Esophagus squamous epithelium (tissue), 5 donors: ENCODE measurements at places on chromosomes 16 and 17. TPM values are rescaled to one million over a fixed set of nuclear protein-coding genes. Genes with fewer than 3 reads are reported as not detected.

The KCNH4 gene
- total RNA-seq, result under 0.01 TPM

The CFAP52 gene
- not detected for total RNA-seq

DNA sequence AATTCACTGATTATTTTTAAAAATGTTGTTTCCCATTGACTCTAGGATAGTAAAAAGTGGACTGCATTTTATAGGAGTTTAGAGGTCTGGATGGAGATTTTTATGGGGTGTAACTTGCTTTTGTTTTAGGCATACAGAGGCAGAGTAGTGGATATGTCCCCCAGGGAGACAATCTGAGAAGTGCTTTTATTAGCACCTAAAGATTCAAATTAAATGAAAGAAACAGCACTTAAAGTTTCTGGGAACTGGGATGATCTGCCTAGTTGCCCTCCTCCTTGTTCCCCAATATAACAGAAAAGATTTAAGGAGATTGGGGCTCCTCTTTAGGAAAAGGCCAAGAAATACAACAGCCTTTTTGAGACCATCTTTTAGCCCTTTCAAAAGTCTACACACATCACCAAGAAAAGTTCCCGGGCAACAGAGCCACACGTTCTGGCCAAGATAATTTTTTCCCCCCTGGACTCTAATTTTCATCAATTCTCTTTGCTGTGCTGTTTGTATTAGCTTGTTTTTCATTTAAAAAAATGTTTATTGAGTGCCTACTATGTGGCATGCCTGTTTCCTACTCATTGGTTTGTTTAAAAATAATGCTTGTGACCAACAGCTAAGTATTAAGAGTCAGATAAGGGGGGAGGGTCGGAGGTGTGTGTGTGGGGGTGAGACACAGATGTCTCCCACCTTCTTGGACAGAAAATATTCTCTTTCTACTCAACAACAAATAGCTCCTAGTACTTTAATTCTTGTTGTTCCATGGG is 2.5 kb upstream of the IGF2BP1 start:
- H3K36me3 ChIP-seq, result no peaks in the 10 kb centered on the region
- peaks cover 33% of the 10 kb centered on the region for H3K27me3 ChIP-seq
- H3K4me3 ChIP-seq, result no peak overlapping the region

GRCh38 chr17:36544044-36544306 is 744 bp upstream of the GGNBP2 start:
- peak overlapping the region; percentile 100 for H3K27ac ChIP-seq
- H3K27me3 ChIP-seq, result no peaks in the 10 kb centered on the region
- DNase-seq, result no peak
- H3K4me3 ChIP-seq, result peak overlapping the region; percentile 100
- peaks cover 38% of the 10 kb centered on the region for H3K4me1 ChIP-seq
- no peaks in the 10 kb centered on the region for H3K36me3 ChIP-seq

- no peak overlapping the region for H3K4me3 ChIP-seq
- no peaks in the 10 kb centered on the region for H3K36me3 ChIP-seq
- H3K4me1 ChIP-seq, result peaks cover 42% of the 10 kb centered on the region
- no peak overlapping the region for H3K27ac ChIP-seq
- DNase-seq, result no peak
- no peaks in the 10 kb centered on the region for H3K27me3 ChIP-seq
Observed at GRCh38 chr17:81482673-81483072, 29.9 kb downstream of the ACTG1 start.

GRCh38 chr17:46745376-46745775 is 73.1 kb downstream of the WNT3 start:
- H3K4me1 ChIP-seq, result no peaks in the 10 kb centered on the region
- no peak for DNase-seq
- no peaks in the 10 kb centered on the region for H3K27me3 ChIP-seq
- H3K4me3 ChIP-seq, result no peak overlapping the region
- no peaks in the 10 kb centered on the region for H3K36me3 ChIP-seq
- H3K27ac ChIP-seq, result no peak overlapping the region

DNA sequence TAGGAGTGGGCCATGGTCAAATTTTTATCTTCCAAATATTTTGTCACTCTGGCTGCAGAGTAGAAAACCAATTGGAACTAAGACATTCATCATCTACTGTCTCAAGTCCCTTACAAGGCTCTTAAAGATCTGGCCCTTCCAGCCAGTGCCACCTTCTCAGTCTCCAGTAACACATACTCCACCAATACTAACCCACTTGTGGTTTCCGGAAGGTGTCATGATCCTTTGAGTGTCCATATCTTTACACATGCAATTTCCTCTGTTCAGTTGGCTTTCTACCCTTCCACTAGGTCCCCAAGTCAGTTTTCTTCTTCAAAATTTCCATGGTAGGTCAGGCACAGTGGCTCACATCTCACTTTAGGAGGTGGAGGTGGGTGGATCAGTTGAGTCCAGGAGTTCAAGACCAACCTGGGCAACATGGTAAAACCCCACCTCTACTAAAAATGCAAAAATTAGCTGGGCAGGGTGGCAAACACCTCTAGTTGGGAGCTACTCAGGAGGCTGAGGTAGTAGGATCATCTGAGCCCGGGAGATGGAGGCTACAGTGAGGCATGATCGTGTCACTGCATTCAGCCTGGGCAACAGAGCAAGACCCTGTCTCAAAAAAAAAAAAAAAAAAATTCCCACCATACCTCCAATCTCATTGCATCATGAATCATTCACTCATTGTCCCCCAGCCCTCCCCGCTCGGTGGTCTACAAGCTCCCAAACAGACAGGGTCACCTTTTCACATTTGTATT is 6.0 kb upstream of the GRB2 start:
- H3K36me3 ChIP-seq, result no peaks in the 10 kb centered on the region
- no peak overlapping the region for H3K4me3 ChIP-seq
- no peak for DNase-seq
- H3K27ac ChIP-seq, result no peak overlapping the region
- no peaks in the 10 kb centered on the region for H3K27me3 ChIP-seq

- H3K4me3 ChIP-seq, result no peak overlapping the region
- peaks cover 54% of the 10 kb centered on the region for H3K27me3 ChIP-seq
- H3K27ac ChIP-seq, result peak overlapping the region; percentile 41
- no peaks in the 10 kb centered on the region for H3K36me3 ChIP-seq
- peaks cover 22% of the 10 kb centered on the region for H3K4me1 ChIP-seq
Observed at GRCh38 chr16:85238233-85238647, 126.0 kb upstream of the CIBAR2 start.

- H3K36me3 ChIP-seq, result no peaks in the 10 kb centered on the region
- DNase-seq, result no peak
- no peaks in the 10 kb centered on the region for H3K4me1 ChIP-seq
- peaks cover 13% of the 10 kb centered on the region for H3K27me3 ChIP-seq
Observed at GRCh38 chr16:54987081-54987480, 56.4 kb downstream of the IRX5 start.
